ENCODE measurements at places on chromosomes 6 and 20. TPM values are rescaled to one million over a fixed set of nuclear protein-coding genes. Genes with fewer than 3 reads are reported as not detected.

The HDGFL1 gene
- total RNA-seq: not detected

The TINAG gene
- not detected for total RNA-seq

The MAVS gene
- 49.8 TPM for total RNA-seq

The KIF6 gene
- total RNA-seq: 0.59 TPM

The MOG gene
- total RNA-seq: not detected

The PRDM13 gene
- not detected for total RNA-seq

The NFATC2 gene
- total RNA-seq: 7.8 TPM

The CCN6 gene
- not detected for total RNA-seq

The APOM gene
- total RNA-seq: not detected

All from tibial nerve (tissue), 4 donors.